ENCODE measurements at places on chromosomes 11 and 22. TPM values are rescaled to one million over a fixed set of nuclear protein-coding genes. Genes with fewer than 3 reads are reported as not detected.

FGF3 gene
- total RNA-seq = not detected

GRCh38 chr22:24594569-24595120 is 1.8 kb upstream of the LRRC75B start:
- DNase-seq = no peak
- no peak overlapping the region for H3K4me3 ChIP-seq
- peaks cover 6% of the 10 kb centered on the region for H3K27me3 ChIP-seq
- H3K36me3 ChIP-seq = no peaks in the 10 kb centered on the region
- H3K27ac ChIP-seq = no peak overlapping the region

DNA sequence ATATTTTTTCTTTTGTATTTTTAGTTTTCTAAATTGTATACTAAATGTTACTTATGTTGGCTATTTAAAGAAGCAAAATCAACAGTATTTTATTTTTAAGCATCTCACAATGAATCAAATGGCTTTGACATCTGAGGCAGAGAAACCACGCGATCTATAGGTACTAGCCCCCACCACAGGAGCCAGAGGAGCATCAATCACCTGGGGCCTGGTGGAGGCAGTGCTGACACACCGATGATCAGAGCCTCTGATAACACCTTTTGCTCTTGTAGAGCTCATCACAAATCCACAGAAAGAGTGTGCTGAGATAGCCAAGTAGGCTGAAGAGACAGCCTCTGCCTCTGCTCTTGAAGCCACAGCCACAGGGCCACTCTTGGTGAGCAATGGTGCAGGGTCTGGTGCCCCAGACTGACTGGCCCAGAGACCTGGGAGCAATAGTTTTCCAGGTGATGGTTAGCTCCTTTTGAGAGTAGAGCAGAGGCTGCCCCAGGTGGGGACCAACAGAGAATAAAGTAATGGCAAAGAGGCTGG is 25.2 kb downstream of the HIRA start:
- no peak overlapping the region for H3K27ac ChIP-seq
- H3K4me3 ChIP-seq = no peak overlapping the region
- H3K27me3 ChIP-seq = no peaks in the 10 kb centered on the region
- no peak for DNase-seq

ROBO4 gene
- not detected for total RNA-seq

NUDT8 gene
- 23.3 TPM for total RNA-seq

GRCh38 chr22:40258501-40258915 is 80.8 kb downstream of the TNRC6B start:
- peak overlapping the region; percentile 75 for H3K27ac ChIP-seq
- DNase-seq = peak; percentile 31
- H3K27me3 ChIP-seq = no peaks in the 10 kb centered on the region
- H3K36me3 ChIP-seq = peaks cover 22% of the 10 kb centered on the region

RAPSN gene
- 0.22 TPM for total RNA-seq

DNA sequence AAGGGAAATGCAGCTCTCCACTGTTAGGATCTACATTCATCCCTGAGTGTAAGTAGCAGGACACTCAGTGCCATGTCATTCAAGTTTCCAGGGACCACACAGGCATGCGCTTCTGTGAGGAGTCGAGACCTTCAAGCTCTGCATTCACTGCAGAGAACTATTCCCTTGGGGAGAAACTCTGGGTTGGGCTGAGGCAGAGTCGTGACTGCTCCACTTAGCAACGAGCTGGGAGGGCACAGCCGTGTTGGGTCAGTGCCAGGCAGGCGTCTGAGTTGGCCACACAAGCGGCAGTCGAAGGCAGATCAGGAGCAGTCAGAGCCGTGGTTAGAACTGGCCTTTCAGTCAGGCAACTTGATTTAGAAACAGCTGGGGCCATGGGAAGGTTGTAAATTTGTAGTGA is 14.7 kb downstream of the MPEG1 start:
- peaks cover 16% of the 10 kb centered on the region for H3K4me1 ChIP-seq
- DNase-seq = no peak
- no peaks in the 10 kb centered on the region for H3K27me3 ChIP-seq
- no peak overlapping the region for H3K4me3 ChIP-seq
- H3K27ac ChIP-seq = no peak overlapping the region
